ENCODE measurements at places on chromosomes 5 and 9.

- no peak for DNase-seq
These were observed 94.8 kb downstream of the SV2C start for GRCh38 chr5:76177978-76178377.

DNA sequence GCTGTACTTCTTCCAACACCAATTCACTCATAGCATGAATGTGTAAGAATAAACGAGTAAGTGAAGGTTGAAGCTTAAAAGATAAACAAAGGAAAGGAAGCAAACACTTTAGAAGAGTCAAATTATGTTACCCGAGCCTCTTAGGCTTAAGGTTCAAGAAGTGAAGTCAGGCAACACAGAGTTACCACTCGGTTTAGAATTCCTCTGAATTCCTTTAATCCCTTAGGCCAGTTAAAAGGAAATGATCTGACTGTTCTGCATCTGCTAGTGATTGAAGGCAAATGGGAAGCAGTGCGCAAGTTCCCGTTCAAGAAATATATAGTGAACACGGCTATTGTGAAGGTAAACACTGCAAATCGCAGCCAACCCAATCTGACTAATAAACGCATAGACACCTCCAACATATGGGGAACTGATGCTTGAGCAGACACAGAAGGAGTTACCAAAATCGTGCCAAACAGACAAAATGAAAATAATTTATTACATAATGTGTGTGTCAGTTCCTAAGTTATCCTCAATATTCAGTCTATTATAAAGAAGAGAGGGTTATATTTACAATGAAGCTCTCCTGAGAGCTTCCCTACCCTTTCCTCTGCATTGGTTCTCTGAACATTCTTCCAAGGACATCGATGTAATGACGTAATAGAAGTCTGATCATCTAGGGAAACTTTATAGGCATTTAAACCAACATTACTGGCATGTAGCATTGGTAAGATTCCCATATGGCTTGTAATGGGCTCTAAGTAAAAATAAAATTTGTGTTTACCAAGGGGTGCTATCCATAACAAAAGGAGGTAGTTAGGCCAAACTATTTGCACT, 837.1 kb upstream of the ZNF608 start:
- DNase-seq, result no peak

DNA sequence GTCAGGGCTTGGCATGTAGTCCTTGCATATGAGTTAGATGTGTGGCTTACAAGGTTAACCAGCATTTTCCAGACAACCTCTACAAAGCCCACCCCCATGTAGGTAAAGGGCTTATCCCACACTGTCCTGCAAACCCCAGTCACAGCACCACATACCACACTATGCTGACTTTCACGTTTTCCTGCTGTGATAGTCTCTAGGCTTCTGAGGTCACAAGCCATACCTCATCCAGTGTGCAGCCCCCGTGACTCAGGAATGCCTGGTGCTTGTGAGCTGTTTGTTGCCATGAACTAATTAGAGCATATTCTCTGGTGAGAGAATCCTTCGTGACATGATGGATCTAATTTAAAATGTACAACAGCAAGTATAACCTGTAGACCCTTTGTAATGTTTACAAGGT, 50.8 kb downstream of the ERAP1 start:
- DNase-seq, result no peak

- DNase-seq, result no peak
These were observed 155.1 kb downstream of the ARSB start for GRCh38 chr5:78829811-78830527.

DNA sequence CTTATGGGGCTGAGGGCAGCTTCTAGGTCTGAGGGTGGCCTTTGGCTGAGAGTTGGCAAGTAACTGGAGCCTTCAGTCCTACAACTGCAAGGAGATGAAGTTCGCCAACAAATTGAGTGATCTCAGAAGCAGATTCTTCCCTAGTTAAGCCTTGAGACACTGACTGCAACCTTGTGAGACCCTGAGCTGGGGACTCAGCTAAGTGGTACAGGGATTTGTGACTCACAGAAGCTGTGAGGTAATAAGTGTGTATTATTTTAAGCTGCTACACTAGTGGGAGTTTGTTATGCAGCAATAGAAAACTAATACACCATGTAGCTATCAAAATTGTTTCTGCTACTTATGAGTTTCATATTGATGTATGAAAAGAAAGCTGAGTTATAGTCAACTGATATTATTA, 279.2 kb downstream of the PIK3R1 start:
- DNase-seq, result no peak

- no peak for DNase-seq
These were observed 12.8 kb downstream of the BTNL9 start for GRCh38 chr5:181052672-181053487.

- no peak for DNase-seq
These were observed 1.5 kb downstream of the TICAM2 start for GRCh38 chr5:115600766-115601165.

GRCh38 chr9:91086657-91087461, 274.9 kb downstream of the AUH start:
- DNase-seq, result no peak

DNA sequence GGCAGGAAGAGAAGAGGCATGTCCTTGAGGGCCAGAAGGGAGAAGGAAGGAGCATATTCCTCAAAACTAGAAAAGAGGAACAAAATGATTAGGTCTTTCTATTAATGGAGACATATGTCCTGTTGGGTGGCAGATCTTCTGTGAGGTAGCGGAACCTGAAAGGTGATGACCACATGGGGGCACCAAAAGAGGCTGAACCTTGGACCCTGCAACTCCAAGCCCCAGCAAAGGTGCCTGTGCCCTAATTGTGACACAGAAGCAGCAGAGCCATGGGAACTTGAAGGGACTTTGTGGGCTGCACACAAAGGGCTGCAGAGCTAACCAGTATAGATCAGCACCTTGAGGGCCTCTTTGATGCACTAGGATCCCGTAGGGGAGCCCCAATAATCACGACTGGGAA, 158.0 kb downstream of the BAAT start:
- DNase-seq, result no peak

- DNase-seq, result no peak
These were observed 306.6 kb downstream of the FBXL7 start for GRCh38 chr5:15806613-15807012.

DNA sequence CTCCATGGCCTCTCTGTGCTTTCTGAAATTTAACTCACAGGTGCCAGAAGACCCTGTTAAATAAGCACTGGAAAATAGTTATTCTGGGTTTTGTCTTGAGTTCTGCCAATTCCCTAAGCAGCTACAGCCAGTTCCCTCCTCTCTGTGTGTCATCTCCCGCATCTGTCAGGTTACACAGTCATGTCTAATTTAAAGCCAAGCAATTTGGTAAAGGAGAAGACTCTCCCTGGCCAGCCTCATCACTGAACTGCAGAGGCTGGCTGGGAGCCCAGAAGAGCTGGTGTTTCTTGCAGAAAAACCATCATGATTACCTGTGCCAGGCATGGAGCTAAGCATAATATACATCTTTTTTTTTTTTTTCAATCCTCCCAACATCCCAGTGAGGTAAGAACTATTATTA, 141.3 kb upstream of the ZNF366 start:
- no peak for DNase-seq

All from RPMI8226 (cell line).